ENCODE measurements at places on chromosomes 12 and 14.

- peak; percentile 50 for DNase-seq
Measured at GRCh38 chr14:104108570-104109541, 23.4 kb downstream of the ASPG start.

- no peak for DNase-seq
Measured at GRCh38 chr14:97874394-97874793, 1077.2 kb downstream of the VRK1 start.

- no peak for DNase-seq
Measured at GRCh38 chr12:95463050-95463449, 10.9 kb upstream of the METAP2 start.

GRCh38 chr12:113385282-113385882 is 18.3 kb downstream of the SDS start:
- DNase-seq: no peak

DNA sequence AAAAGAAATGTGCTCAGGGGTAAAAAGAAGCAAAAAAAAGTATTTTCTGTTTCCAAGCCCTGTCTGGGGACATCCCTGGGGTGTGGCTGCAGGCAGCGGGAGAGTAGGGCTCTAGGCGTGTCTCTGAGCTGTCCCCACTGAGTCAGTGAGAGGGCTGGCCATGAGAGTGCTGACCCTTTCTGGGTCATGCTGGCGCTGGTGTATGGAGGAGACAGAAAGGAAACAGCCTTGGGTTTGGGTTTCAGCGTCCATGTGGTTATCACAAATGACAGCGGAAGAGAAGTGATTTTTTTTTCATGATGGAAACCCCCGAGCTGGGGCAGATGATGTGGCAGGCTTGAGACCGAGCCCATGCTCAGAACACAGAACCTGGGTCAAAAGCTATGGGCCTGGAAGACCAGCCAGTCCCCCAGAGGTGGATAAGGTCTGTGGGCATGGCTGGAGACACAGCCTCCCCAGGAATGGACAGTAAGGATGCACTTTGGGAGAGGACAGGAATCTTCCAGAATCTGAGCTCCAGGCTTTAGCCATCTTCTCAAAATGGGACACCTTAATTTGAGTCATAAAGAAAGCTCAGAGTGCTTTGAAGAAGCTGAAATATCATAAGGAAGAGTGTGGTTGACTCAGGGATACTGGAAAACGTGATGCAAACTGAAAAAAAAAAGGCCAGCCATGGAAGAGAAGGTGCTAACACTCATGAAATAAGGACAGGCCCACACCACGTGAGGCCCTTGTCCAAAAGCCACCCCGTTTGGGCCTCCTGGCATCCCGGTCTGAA is 36.2 kb downstream of the SYNE3 start:
- peak; percentile 88 for DNase-seq

GRCh38 chr12:49969027-49969426 is 3.7 kb upstream of the AQP6 start:
- DNase-seq: no peak

- DNase-seq: peak; percentile 82
Measured at GRCh38 chr14:94390372-94391086, 2.1 kb upstream of the SERPINA1 start.

- DNase-seq: no peak
Measured at GRCh38 chr12:45257185-45257930, 41.5 kb downstream of the ANO6 start.

- DNase-seq: peak; percentile 71
Measured at GRCh38 chr14:105065280-105066228, at the start of gene GPR132. Gene GPR132 (minus strand): TSS chr14:105065430. CDS start chr14:105055420, 10,010 bp downstream.

- DNase-seq: no peak
Measured at GRCh38 chr12:106962286-106962685, 6.6 kb downstream of the TMEM263 start.

Measured in right cardiac atrium (tissue), 5 donors.